ENCODE measurements at places on chromosomes 1 and 21.

GRCh38 chr1:48619539-48619938 is 147.5 kb upstream of the SPATA6 start:
- peak; percentile 77 for DNase-seq

DNA sequence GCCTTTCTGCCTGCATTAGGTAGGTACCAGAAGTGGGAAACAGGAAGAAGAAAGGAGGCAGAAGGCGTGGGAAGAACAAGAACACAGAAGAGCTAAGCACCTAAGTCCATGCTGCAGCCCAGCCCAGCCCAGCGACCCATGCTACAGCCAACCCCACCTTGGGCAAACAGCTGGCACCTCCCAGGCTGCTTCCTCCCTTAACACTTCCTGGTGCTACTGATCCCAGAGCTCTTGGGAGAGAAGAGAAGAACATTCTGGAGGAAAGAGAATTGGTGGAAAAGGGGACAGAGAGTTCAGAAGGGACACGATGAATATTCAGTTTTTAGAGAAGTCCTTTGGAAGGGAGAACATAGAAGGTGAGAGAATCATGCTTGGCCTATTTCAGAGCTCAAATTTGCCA is 28.5 kb downstream of the PLEKHA6 start:
- DNase-seq = no peak

DNA sequence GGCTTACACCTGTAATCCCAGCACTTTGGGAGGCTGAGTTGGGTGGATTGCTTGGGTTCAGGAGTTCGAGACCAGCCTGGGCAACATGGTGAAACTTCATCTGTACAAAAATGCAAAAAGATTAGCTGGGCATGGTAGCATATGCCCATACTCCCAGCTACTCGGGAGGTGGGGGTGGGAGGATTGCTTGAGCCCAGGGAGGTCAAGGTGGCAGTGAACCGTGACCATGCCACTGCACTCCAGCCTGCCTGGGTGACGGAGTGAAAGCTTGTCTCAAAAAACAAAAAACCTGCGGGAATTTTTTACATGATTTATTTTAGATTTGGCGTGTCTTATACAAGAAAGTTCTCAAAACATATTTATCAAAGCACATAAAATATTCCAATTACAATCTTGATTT is 27.8 kb upstream of the MTR start:
- no peak for DNase-seq

- DNase-seq = no peak
Observed at GRCh38 chr1:32128479-32128878, 20.6 kb downstream of the KPNA6 start.

DNA sequence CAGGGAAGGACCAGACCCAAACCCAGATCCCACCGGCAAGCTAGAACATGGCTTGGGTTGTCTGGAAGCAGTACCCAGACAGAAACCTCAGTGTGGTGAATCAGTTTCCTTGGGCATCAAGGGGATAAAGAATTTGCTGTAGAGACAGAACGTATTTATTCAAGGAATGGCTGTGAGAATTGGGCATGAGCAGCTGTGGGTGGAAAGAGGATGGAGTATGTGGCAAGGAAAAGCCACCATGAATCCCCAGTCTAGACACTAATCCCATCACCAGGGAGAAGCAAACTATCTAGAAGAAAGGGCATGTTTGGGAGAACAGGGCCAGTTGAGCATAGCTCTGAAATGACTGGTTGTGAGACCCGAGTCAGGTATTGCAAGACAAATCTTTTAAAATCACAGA is 109.2 kb downstream of the TOMM20 start:
- DNase-seq = peak; percentile 74

DNA sequence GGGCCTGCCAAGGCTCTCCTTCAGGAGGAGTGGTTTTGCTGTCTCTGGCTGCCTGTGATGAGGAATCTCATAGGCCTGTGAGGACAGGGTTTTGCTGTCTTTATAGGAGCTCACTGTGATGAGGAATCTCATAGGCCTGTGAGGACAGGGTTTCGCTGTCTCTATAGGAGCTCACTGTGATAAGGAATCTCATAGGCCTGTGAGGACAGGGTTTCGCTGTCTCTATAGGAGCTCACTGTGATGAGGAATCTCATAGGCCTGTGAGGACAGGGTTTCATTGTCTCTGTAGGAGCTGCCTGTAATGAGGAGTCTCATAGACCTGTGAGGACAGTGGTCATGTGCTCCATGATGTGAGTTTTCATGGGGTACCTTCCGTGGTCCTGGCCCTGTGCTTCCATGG is 29.0 kb downstream of the CLIC6 start:
- no peak for DNase-seq

DNA sequence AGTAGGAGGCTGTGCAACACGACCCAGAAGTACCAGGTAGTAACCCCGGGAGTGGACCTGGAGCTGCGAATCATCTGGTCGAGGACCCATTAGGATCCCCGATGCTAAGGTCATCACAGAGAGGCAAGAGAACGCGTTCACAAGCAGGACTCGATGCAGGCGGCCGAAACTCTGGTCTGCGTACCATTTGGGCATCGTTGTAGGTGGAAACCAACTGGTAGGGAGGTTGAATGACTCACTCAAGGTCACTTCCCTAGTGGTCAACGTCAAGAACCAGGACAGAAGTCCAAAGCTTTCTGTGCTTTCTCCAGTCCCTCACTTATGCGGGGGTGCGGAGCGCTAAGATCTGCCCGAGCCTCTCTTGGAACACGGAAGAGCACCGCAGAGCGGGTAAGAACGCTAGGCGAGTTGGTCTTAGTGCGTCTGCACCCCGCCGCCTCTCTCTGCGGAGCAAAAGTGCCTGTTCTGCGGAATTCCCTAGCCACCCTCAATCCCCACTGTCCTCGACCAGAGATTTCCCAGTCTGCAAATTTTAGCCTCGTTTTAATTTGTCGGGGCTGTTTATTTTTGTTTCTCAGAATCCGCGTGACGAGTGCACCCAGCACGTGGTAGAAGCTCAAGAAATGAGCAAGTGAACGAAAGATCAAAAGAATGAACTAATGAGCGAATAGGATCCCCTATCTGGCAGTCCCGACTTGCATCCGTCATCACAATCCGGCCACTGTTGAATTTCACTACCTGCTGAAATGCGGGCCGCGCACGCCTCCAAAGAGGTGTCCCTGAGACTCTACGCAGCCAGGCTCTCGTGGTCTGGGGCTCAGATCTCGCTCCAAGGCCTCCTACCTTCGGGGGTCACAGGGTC is 12.2 kb downstream of the HLX start:
- DNase-seq = no peak

DNA sequence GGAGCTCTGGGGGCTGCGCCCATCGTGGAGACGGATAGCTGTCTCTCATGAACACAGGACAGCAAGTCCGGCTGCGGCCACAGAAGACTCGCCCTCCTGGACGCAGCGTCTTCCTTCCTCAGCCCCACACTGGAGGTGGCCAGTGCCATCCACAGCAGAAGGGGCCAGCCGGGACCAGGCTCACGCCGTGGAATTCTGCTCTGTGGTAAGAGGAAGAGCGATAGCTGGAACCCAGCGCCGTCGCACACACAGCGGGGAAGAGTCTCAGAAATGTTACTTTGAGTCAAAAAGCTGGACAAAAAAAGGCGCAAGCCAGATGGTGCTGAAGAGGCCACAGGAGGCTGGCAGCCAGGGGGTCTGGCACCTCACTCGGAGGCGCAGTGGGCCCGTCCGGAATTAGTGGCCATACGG is 113.9 kb upstream of the COL6A1 start:
- no peak for DNase-seq

DNA sequence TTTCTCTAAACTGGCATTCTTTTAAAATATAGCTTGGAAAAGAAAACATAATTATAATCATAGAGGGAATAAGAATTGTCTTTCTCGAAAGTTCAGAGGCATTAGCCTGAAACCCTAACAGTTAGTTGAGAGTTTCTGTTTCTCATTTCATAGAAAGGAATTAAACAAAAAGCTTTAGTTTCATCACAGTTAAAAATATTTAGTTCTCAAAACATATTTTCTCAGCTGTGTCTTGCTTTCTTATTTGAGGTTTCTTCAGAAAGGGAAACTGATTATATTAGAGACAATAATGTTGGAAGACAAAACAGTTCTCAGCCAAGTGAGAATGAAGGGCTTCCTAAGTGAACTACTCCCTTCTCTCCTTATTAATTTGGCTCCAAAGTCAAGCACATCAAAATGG is 75.4 kb upstream of the C1orf105 start:
- DNase-seq = no peak

GRCh38 chr1:207397525-207397926 is 56.6 kb upstream of the CR2 start:
- no peak for DNase-seq

DNA sequence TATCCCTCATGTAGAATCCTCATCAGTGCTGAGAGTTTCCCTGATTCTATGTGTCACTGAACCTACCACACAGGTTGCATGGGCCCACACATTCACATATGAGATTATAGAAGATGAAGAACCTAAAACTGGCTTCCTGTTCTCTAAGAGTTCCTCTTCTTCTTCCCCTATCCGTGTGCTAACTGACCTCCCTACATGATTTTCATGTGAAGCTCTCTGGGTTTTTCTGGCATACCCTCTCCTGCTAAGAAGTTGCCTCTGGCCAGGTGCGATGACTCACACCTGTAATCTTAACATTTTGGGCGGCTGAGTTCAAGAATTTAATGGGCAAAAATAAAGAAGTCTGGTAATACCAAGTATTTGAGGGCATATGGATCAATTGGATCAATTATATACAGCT is 5.5 kb upstream of the CD244 start:
- DNase-seq = no peak

GRCh38 chr21:23639721-23640120 is 1967.6 kb downstream of the MRPL39 start:
- peak; percentile 21 for DNase-seq

GRCh38 chr1:99570486-99571089 is 75.3 kb upstream of the PALMD start:
- DNase-seq = no peak

GRCh38 chr1:175373786-175374623 is 181.4 kb upstream of the KIAA0040 start:
- DNase-seq = peak; percentile 4

DNA sequence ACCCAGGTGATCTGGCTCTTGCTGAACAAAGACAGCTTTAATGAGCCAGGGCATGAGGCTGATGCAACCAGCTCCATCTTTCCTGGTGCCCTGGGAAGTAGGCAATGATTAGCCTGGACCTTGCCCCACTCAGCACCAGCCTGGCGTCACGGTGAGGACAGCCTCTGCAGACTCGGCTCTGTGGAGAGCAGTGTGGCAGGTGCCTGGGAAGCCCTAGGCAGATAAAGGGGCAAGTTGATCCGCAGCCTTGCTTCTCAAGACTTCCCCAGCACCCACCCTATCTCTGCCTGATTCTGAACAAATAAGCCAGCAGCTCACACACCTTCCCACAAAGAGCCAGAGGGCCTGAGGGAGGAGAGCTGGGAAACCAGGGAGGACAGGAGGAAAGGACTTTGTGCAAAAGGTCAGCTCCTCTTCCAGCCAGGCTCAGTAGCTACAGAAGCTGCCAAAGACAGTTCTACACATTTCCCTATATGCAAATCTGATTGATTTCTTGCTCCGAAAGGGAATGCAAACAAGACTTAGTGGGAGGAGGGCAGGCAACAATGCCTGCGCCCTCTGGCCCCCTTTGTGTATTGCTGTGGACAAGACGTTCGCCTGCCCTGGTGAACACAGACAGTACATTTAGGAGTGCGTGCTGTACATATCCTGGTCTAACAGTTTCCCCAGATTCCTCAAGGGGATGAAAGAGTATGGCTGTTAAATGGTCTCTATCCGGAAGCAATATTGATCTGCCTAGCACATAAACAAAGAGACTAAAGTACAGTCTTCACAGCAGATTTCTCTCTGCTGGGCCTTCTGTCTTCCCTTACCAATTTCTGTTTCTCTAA is 63.8 kb downstream of the BCAR3 start:
- no peak for DNase-seq

DNA sequence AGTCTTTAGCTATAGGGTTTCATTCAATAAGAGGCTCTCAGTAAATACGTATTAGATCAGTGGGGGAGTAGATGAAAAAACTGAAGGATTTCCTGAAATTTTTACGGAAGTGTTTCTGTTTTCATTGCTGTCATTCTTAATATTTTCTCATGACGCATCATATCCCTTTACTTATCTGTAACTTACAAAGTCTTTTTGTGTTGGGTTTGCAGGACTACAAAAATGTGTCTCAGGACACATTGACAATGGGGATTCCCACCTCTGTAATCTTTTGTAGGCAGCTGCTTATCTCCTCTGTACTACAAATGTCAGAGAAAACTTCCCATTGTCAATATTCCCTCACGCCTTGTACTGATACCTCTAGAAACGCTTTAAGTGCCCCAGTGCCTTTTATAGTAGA is 35.5 kb downstream of the CRP start:
- no peak for DNase-seq

DNA sequence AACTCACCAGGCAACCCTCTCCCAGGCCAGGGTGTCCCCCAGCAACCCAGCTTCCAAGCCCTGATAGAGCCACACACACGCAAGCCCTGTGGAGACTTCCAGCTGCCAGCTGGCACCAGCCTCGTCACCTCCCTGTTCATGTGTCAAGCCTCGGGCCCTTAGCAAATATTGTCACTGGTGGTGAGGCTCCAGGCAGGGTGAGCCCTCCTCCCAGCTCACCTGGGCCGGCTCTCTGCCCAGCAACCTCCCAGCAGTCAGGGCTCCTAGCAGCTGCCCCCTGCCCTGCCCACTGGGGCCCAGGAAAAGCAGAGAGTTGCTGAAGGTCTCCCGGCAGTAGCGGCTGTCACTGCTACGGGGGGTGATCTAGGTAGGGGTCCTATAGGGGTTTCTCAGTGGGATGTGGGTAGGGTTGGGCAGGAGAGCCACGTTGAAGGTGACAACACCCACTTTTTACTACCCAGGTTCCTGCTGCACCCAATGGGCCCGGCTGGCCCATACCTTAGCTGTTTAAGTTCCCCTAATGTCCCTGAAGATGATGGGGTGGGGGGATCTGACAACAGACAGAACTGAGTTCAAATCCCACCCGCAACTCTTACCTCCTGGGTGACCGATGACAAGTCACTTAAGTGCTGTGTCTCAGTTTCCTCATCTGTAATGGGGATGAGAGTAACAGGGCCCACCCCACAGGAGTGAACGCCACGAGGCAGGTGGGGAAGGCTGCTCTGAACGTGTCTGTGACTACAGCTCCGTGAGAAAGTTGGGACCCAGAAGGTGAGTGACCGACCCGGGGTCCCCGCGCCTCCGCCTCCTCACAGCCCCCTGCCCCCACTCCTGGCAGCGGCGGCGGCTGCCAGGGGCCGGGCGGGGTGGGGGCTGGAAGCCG is 678 bp downstream of the TTC39A start:
- DNase-seq = no peak

DNA sequence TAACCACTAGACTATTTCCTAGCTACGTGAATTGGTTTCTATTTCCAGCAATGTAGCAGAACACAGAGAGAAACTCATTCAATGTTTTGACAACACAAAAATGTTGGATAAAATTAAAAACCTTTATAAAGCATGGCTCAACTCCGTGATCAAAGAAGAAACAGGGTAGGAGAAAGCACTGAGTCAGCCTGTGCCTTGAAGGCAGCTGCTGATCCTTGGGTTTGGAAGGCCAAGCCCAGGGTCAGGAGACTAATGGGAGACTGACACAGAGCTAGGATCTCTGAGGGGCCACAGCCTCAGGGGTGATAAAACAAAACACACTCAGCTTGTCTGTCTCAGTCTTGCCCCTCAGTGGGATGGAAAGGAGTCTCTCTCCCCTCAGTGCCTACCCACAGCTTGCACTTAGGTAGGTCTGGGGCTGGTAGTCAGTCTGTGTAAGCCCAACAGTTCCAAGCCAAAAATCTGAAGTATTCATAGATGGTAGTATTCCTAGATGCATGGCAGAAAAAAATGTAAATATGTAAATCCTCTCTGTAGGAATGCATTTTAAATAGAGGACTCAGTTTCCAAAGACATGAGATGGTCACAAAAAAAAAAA is 53.3 kb downstream of the B3GALNT2 start:
- no peak for DNase-seq

GRCh38 chr1:111990878-111991718 is 1.6 kb upstream of the KCND3 start:
- peak; percentile 70 for DNase-seq
